Cardiac septum (tissue), 1 donor: ENCODE measurements at places on chromosomes 4 and X.

GRCh38 chr4:184510401-184510800 lies 36.1 kb upstream of the IRF2 start:
- DNase-seq = no peak

DNA sequence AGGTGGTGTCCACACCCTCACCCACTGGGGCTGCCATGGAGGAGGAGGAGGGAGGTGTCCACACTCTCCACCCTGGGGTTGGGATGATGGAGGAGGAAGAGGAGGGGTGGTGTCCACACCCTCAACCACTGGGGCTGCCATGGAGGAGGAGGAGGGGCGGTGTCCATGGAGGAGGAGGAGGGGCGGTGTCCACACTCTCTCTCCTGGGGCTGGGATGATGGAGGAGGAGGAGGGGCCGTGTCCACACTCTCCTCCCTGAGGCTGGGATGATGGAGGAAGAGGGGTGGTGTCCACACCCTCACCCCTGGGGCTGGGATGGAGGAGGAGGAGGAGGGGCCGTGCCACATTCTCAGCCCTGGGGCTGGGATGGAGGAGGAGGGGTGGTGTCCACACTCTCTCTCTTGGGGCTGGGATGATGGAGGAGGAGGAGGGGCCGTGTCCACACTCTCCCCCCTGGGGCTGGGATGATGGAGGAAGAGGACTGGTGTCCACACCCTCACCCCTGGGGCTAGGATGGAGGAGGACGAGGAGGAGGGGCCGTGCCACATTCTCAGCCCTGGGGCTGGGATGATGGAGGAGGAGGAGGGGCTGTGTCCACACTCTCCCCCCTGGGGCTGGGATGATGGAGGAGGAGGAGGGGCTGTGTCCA lies 231.7 kb downstream of the CRLF2 start:
- DNase-seq = no peak

DNA sequence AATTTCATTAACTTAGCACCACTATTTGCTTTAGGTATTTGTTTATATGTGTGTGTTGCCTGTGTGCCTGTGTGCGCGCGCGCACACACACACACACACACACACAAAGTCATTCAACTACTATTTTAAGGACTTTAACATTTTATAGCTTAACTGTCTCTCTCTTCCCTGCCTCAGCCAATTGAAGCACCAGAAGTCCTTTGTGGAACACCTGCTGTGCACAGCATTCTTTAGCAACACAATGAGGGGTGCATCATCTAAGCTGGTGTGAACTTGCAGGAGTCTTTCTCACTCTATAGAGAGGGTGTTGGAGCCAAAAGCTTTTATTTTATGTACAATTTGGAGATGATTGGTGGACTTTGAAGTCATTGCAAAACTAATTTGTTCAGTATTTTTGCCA lies 31.3 kb downstream of the SLIT2 start:
- DNase-seq = no peak

- DNase-seq = no peak
Observed at GRCh38 chr4:187962926-187963325, 32.6 kb upstream of the ZFP42 start.

DNA sequence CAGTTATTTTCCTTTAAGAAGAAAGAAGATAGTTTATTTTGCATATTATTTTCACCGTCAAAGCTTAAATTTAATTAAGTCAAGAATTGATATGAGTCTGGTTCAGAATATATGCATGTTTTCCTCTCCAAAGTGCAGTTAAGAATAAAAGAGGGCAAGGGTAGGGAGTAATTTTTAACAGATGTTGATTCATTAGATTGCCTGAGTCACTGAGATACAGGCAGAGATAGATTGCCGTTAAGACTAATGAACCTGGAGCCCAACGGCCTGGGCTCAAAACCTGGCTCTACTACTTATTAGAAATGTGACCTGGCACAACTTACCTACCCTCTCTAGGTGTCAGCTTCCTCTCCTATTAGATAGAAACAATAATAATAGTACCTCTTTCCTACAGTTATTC lies 1037.4 kb upstream of the PABPC4L start:
- DNase-seq = no peak

DNA sequence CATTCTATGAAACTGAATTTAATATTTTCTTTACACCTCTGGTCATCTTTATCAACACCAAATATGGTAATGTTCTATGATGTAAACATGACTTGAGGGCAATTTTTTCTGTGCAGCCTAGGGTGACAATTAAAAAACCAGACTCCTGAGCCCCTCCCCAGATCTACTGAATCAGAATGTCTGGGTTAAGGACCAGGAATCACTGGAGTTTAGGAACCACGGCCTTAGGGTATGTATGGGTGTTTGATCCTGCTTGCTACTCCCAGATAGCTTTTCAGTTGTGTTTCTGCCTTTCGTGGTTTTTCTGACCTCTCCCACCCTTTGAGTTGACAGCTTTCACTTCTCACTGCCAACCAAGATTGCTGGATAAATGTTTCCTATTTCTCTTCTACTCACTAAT lies 332.2 kb downstream of the DHX15 start:
- no peak for DNase-seq

DNA sequence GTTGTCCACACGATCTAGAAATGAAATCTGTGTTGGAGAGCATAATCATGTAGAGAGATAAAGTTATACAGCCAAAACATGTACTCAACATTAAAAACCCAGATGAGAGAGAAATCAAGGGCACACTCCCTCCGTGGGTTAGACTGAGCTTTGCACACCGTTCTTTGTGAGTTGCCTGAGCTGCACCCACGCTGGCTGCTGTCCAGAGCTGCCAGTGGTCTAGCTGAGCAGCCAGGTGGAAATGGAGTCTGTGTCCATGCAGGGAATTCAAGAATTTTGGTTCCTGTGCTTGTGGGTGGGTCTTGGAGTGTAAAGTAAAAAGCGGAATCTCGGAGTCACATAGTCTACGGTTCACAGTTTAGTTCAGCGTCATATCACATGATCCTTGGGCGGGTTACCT lies 84.6 kb downstream of the GPR143 start:
- no peak for DNase-seq

DNA sequence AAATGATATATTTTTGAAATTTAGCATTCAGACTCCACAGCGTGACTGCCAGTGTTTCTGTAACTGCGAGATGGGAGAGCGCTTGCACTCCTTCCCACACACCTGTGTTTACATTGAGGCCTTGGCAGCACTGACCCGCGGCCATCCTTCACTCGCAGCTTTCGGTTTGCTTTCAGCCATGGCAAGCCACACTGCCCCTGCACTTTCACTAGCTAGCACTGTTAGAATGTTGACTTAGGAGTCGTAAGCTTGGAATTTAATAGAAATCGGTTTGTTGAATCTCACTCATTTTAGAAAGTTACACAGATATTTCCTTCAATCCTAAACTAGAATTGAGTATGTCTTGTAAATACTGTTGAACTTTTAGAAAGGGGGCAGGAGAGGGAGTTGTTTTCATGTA lies 136.2 kb downstream of the CFAP299 start:
- DNase-seq = no peak
